ENCODE measurements at places on chromosomes 4 and X.

DNA sequence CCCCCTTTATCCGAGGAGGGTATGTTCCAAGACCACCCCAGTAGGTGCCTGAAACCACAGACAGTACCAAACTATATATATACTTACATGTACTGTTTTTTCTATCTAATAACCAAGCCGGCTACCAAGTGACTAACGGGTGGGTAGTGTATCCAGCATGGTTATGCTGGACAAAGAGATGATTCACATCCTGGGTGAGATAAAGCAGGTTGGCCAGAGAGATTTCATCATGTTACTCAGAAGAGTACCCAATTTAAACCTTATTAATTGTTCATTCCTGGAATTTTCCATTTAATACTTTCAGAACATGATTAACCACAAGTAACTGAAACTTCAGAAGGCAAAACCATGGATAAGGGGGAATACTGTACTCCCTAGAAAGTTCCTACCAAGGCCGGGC is 46.5 kb downstream of the RFC1 start:
- DNase-seq = no peak

- no peak for DNase-seq
These were observed 678.3 kb upstream of the NR3C2 start for GRCh38 chr4:149120331-149121022.

- DNase-seq = peak; percentile 87
These were observed at the start of gene RAB9A for GRCh38 chrX:13688958-13689740. Gene RAB9A (plus strand): TSS chrX:13689128. CDS start chrX:13708747, 19,619 bp downstream.

GRCh38 chrX:132594129-132594528 is 105.3 kb upstream of the MBNL3 start:
- DNase-seq = peak; percentile 68

- DNase-seq = no peak
These were observed 46.5 kb downstream of the HADH start for GRCh38 chr4:108036213-108036612.

- DNase-seq = peak; percentile 66
These were observed 158.3 kb downstream of the CPE start for GRCh38 chr4:165537028-165537648.
